ENCODE measurements at places on chromosomes 16 and 17.

DNA sequence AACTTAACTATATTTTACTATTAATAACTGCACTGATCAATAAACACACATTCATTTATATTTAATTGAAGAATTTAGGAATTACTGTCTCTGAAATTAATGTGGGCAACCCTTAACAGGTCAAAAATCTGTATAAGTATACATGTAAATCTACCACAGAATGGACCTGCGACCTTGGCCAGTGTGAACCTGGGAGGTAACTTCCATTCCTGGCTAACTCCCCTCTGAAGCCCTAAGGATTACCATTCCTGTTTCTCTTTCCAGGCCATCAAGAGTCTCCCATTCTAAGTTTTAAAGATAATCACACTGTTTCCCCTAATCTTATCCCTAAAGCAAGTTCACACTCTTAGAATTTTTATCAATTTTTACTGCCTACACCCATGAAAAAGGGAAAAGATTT is 58.1 kb downstream of the SMURF2 start:
- no peak for DNase-seq

DNA sequence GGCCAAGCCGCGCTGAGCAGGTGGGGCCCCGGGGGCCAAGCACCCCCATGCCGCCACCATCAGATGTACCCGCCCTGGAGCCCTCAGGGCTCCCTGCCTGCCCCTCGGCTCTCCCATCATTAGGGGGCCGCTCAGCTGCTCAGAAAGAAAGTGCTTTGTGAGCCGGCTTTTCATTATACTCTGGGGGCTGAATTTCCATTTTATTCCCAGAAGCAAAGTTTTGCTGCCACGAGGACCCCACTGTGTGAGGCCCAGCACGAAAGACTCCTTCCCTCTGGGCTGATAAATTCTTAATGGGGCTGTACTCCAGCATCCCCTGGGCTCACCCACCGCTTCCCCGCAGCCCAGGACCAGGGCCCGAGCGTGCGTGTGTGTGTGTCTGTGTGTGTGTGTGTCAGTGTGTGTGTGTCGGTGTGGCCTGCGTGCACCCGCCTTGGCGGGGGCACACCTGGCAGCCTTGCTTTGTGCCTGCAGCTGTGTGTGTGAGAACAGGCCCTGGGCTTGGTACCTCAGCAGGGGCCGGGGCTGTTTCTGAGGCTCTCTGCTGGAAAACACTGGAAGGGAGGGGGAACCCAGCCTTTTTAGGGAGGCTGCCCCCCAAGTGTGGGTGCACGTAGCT is 103.0 kb upstream of the GSE1 start:
- DNase-seq, result no peak

GRCh38 chr17:1089915-1090314 is 89.9 kb downstream of the ABR start:
- no peak for DNase-seq

DNA sequence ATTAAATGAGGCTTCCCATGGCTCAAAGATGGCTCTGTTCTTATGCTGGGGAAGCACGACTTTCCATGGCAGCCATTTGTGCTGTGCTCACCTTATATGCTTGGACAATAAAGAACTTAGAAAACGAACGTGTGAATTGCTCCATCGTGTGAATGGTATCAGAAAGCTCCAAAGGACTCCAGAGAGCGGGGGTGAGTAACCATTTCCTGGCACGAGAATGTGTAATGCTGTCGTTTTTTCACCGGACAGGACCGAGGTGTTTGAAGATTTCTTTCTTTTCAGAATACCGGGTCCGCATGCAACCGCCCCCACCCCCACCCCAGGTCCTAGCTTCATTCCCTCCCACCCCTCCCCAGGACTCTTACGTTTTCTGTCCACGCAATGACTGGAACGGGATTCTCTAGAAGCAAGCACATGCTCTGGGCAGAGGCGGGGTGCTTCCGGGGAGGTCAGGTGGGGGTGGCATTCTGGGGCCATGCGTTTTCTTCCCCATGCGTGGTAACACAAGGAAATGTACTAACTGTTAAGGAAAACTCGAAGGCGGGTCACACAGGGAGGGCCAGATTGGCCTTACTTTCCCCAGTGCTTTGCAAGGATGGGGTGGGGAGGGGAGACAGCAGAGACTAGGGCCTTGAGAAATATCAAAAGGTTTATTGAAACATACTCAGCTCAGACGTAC is 26.2 kb downstream of the GPRC5B start:
- DNase-seq, result no peak

DNA sequence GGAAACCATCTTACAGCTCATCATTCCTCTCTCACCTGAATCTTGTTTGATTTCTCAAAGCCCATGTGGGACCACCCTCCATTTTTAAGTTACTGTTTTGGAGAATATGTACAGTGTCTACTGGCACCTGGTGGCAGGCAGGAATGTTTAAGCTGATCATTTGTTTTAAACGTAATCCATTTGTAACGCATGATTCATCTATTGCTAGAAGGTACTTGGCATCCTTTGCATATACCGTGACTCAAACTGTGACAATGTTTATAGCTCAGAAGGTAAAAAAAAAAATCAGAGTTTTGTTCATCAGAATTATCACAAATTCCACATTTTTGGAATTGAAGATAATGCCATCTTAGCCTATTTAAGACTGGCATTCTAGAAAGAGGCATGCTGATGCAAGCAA is 1007.5 kb upstream of the EEF2KMT start:
- DNase-seq, result no peak

GRCh38 chr16:1887711-1888354 is 15.9 kb upstream of the MEIOB start:
- no peak for DNase-seq

- DNase-seq, result no peak
Measured at GRCh38 chr16:1154291-1154886, 1.5 kb downstream of the CACNA1H start.

GRCh38 chr16:2364638-2365210 is 24.2 kb upstream of the ABCA3 start:
- no peak for DNase-seq

DNA sequence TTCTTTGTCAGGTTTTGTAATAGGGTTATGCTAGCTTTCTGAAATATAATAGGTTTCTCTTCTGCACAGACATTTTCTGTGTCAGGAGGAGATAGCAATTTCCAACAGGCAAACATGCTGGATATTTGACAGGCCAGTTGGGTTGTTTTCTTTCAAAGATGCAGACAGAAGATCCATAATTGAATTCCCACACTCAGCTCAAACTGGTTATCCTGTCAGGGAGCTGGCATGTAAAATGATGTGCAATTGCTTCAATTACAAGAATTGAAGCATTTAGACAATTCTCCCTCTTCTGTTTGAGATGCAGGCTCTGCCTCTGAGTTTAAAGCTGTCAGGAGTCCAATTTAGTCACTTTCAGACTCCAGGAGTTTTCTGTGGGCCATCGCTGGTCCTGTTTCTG is 146.2 kb upstream of the ZKSCAN2 start:
- DNase-seq, result no peak

DNA sequence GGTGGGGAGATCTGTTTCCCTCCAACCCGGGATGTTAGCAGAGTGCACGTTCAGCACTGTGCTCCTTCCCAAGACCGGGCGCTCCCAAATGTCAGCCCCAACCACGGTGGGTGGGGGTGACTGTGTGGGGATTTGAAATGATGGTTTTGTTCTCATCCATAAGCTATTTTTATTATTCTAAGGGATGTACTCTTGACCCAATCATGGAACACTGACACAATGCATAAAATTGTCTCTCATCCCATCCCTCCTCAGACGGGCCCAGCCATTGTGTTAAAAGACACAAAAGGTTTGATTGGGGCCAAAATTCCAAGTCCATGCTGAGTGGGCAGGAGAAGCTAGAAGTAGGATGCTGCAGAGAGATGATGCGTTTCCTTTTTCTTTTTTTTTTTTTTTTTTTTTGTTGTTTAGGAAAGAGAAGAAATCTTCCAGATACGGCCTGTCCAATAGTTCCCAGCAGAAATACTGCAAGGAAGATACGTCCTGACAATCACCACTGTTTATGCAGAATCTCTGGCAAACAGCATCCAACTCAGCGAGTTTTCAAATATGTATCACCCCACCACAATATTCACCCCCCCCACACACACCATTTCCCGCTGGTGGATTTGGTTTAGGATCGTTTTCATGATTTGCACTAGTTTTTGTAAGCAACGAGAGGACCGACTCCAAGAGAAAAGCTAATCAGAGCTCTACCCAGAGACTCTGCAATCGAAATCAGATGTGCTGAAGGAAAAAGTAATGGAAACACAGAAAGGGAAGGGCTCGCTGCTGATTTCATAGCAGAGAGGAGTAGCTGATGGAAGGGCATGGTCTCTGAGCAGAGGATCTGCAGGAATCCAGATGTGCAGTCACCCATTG is 163.5 kb upstream of the DYNLRB2 start:
- no peak for DNase-seq

- no peak for DNase-seq
Measured at GRCh38 chr17:14840616-14841231, 424.4 kb downstream of the PMP22 start.

DNA sequence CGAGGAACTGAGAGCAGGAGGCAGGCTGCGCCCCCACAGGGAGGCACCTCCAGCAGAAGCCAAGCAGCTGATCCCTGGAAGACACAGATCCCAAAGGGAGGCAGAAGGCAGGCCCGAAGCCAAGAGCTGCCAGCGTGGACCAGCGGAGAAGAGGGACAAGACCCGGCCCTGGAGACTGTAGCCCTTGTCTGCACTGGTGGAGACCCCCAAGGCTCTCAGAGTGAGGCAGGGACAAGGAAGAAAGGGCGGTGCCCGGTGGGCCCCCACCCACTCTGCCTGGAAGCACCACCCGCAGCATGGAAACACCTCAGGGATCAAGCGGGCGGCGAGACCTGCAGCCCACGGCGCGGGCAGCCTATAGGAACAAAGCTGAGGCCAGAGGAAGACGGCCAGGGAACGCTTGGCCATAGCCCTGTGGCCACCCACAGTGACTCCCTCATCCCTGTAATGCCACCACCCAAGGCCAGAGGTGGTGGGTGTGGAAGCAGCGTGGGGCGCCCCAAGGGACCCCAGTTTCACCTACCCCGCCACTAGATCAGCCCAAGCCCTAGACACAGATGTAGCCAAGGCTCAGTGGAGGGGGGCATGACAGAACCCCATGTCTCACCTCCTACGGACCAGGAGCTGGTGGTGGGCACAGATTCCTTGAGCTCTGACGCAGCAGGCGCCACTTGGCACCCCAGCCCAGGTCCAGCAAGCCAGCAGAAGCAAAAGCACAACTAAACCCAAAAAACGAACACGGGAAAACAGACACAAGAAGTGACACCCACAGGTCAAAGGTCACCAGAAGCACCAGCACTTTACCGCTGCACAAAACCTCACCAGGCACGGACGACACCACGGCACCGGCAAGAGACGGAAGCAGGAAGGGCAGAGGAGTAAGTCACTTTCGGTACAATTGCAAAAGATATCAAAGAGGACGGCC is 2.9 kb upstream of the SIRT7 start:
- DNase-seq, result no peak

DNA sequence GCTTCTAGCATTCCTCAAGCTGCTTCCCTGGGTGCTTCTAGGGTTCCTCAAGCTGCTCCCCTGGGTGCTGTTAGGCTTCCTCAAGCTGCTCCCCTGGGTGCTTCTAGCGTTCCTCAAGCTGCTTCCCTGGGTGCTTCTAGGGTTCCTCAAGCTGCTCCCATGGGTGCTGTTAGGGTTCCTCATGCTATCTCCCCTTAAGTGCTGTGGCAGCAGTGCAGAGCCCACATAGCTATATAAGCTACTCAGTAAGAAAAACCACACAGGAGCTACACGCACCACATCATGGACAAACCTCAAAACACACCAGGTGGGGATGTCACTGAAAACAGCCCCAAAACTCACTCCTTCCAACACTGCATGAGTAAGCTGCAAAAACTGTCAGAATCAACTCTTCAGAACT is 35.2 kb downstream of the ANKRD11 start:
- no peak for DNase-seq

DNA sequence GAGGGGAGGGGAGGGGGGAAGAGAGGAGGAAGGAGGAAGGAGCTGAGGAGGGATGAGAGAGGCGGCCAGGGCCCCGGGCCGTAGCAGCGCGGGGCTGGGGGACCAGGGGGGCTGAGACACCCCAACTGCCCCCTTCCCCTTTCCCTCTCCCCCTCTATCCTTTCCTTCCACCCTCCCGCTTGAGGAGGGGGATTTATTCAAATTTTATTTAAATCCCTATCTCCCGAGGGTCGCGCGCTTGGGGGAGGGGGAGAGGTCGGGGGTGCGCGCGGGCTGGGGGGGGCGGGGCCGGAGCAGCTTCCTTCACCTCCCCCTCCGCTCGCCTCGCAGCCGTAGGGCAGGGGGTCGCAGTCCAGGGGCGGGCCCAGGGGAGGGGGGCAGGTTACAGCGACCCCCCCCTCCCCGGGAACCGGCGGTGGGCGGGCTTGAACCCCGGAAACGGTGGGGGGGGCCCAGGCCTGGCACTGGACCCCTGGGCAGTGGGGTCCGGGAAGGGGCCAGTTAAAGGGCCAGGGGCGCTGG is at the start of gene FBXL19:
Gene FBXL19 (plus strand): TSS at position 19 of the 522 bp plus-strand sequence. CDS start 2,183 bp downstream, outside the sequence.
- DNase-seq, result no peak

GRCh38 chr16:17340804-17341203 is 130.0 kb downstream of the XYLT1 start:
- no peak for DNase-seq

DNA sequence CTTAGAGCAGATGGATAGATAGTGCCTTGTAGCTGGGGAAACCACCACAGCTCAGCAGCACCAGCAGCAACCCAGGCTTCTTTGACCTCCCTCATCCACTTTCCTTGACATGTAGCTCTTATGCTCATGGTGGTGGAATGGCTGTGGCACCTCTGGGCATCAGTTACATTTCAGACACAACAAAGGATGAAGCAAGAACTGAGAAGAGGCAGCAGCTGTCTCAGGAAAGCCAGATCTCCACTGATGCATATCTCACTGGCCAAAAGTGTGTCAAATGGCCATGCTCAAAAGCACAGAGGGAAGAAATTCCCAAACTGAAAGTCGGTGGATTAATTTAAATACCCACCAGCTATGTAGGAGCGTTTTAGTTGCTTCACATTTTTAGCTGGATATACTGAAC is 671.4 kb upstream of the SALL1 start:
- DNase-seq, result no peak

- DNase-seq, result no peak
Measured at GRCh38 chr17:18066866-18067265, 20.9 kb upstream of the DRG2 start.

GRCh38 chr16:4399001-4399730 is 17.2 kb downstream of the CORO7 start:
- no peak for DNase-seq

DNA sequence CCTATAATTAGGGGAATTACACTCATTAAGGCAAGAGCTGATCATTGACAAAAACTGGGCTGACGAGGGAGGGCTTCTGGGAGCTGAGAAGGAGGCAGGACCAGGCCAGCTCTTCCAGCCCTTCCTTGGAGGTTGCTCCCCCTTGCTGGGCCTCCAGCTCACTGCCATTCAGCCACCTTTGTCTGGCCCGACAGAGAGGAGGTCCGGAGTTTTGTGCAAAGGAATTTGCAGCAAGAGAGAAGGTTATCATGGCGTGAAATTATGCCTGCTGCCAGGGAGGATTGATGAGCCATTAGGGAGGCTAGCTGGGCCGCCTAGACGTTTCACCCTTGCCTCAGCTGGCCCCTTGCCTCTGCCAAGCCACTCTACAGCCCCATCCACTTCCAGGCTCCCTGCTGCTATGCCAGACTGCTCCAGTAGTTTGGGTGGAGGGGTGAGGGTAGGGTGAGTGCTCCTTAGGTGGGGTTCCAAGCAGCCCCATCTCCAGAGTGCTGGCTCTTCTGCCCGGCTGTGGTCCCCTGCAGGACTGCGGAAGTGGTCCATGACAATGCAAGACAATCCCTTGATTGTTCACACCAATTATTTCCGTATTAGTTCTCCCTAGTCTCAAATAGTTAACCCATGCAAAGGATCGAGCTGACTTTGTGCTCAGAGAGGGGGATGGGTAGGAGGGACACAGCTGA is 17.1 kb upstream of the PHF12 start:
- no peak for DNase-seq

- DNase-seq, result no peak
Measured at GRCh38 chr16:73921295-73921694, 375.3 kb upstream of the PSMD7 start.

GRCh38 chr17:40247926-40248495 is 28.9 kb downstream of the WIPF2 start:
- no peak for DNase-seq

Measured in effector memory CD4-positive, alpha-beta T cell (primary cell).